ENCODE measurements at places on chromosomes 3 and 15.

- no peaks in the 10 kb centered on the region for H3K27me3 ChIP-seq
- no peaks in the 10 kb centered on the region for H3K36me3 ChIP-seq
- DNase-seq = no peak
- H3K4me1 ChIP-seq = no peaks in the 10 kb centered on the region
Observed at GRCh38 chr3:144106970-144107369, 135.3 kb downstream of the DIPK2A start.

DNA sequence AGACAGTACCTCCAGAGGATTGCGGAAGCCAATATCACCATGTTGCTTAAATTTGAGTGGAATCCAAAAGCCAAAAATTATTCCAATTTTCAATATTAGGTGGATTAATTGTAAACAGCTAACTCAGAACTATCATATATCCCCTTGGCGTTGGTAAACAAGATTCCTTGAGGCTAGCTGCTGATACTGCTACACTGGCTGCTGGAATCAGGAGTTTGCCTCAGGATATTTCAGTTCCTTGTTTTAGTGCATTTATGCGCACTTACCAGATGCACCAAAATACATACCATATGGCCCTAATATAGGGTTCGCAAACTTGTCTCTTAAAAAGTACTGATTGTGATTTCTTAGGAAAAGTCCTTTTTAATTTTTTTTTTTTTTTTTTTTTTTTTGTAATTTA lies 605.2 kb upstream of the NAALADL2 start:
- no peak overlapping the region for H3K27ac ChIP-seq
- no peaks in the 10 kb centered on the region for H3K36me3 ChIP-seq
- no peaks in the 10 kb centered on the region for H3K27me3 ChIP-seq
- no peak for DNase-seq
- H3K4me1 ChIP-seq = no peaks in the 10 kb centered on the region

GRCh38 chr3:150450916-150451315 lies 42.8 kb downstream of the TSC22D2 start:
- H3K27ac ChIP-seq = no peak overlapping the region
- no peaks in the 10 kb centered on the region for H3K4me1 ChIP-seq
- DNase-seq = no peak
- H3K4me3 ChIP-seq = no peak overlapping the region

GRCh38 chr3:65855370-65856100 lies 183.2 kb downstream of the MAGI1 start:
- no peaks in the 10 kb centered on the region for H3K36me3 ChIP-seq
- no peaks in the 10 kb centered on the region for H3K27me3 ChIP-seq
- H3K4me3 ChIP-seq = no peak overlapping the region
- no peak overlapping the region for H3K27ac ChIP-seq

- H3K27me3 ChIP-seq = no peaks in the 10 kb centered on the region
- H3K36me3 ChIP-seq = no peaks in the 10 kb centered on the region
- H3K4me1 ChIP-seq = no peaks in the 10 kb centered on the region
- no peak overlapping the region for H3K27ac ChIP-seq
- no peak for DNase-seq
Observed at GRCh38 chr3:10459954-10460754, 45.2 kb downstream of the ATP2B2 start.

DNA sequence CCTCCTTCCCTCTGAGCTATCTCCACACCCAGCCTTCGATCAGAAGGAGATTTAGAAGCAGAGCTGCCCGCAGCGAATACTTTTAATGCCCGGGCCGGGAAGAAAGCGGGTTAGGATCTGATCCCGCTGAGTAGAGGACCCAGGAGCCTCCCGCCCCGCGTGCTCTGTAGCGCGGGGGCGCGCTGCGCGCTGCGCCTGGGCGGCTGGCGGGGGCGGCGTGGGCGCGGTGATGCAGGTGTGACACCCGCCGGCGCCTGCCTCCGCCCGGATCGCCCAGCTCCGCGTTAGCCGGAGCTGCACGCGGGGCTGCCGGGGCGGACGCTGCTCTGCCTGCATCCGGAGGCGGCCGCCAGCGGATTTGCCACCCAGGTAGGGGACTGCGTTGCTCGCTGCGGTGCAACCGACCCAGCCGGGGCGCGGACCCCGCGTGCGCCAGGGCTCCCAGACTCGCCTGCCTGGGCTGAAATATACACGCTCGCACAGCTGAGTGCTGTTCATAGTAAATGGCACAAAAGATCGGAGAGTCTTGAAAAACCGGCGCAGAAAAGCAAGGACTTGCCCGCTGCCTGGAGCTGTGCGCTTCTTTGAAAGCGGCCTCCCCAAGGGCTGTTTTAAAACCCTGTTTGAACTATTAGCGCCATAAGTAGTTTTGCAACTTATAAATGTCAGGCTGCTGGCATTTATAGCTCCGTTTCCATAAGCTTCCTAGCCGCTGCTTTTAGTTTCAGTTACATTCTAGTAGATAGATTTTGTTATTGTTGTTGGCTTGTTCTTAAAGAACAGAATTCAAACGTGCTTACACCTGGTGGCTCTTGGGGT lies at the start of gene SV2B:
Gene SV2B, plus strand, starts transcription at position 263 of the 819 bp plus-strand sequence. CDS start 126,007 bp downstream, outside the sequence.
- H3K4me3 ChIP-seq = peak within 1 kb of the TSS; percentile 51
- no peaks in the 10 kb centered on the region for H3K36me3 ChIP-seq
- no peaks in the 10 kb centered on the region for H3K27me3 ChIP-seq
- H3K27ac ChIP-seq = no peak within 1 kb of the TSS
- no peak for DNase-seq

DNA sequence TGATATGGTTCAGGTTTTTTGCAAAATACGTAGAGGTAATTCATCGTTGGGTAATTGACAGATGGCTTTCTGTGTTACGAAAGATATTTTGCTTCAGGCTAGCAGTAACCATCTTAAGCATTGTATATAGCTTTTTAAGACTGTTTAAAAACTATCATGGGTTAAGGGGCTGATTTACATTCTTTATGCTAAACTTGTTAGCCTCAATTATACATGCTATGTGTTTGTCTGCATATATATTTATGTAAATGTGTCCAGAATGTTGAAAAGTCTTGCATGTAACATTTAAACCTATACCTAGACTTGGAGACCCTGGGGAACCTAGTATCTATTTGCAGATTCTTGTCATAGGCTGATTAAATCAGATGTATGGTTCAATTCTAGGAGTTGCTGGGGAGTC lies 11.1 kb upstream of the P2RY14 start:
- no peak overlapping the region for H3K27ac ChIP-seq
- H3K27me3 ChIP-seq = no peaks in the 10 kb centered on the region
- H3K4me3 ChIP-seq = no peak overlapping the region
- no peak for DNase-seq

DNA sequence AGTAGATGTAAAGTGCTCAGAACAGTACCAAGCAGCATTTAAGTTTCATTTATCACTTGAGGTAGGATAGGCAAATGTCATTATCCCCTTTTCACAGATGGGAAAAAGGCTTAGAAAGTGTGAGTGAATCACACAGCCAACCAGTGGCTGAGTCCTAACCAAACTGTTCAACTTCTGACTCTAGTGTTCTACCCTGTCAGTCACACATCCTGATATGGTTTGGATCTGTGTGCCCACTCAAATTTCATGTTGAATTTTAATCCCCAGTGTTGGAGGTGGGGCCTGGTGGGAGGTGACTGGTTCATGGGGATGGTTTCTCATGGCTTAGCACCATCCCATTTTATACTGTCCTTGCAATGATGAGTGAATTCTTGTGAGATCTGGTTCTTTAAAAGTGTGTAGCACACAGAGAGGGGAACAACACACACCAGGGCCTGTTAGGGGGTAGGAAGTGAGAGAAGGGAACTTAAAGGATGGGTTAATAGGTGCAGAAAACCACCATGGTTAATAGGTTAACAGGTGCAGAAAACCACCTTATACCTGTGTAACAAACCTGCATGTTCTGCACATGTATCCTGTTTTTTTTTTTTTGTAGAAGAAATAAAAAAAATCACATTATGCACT lies 304.7 kb downstream of the SUCLG2 start:
- H3K4me1 ChIP-seq = no peaks in the 10 kb centered on the region
- H3K4me3 ChIP-seq = no peak overlapping the region
- H3K36me3 ChIP-seq = no peaks in the 10 kb centered on the region
- no peak overlapping the region for H3K27ac ChIP-seq

DNA sequence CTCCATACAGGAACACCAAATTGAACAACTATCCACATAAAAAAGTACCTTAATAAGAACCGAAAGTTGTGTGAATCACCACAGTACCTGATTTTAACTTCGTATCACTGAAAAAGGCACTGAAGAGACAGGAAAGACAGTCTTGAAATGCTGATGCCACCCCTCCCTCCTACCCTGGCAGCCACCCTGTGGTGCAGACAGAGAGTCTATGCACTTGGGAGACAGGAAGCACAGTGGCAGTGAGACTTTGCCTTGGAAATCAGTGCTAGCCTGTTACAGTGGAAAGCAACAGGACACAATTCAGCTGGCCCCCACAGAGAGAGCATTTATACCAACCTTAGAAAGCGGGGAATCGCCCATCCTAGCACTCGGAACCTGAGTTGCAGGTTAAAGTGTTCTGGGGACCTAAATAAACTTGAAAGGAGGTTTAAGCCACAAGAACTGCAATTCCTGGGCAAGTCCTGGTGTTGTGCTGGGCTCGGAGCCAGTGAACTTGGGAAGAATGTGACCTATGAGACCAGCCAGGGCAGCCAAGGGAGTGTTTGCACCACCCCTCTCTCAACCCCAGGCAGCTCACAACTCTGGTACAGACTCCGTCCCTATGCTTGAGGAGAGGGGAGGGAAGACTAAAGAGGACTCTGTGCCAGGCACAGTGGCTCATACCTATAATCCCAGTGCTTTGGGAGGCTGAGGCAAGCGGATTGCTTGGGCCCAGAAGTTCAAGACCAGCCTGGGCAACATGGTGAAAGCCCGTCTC lies 240.1 kb downstream of the ISL2 start:
- H3K27me3 ChIP-seq = no peaks in the 10 kb centered on the region
- peaks cover 11% of the 10 kb centered on the region for H3K4me1 ChIP-seq
- peak overlapping the region; percentile 5 for H3K4me3 ChIP-seq
- no peaks in the 10 kb centered on the region for H3K36me3 ChIP-seq
- DNase-seq = peak; percentile 84

DNA sequence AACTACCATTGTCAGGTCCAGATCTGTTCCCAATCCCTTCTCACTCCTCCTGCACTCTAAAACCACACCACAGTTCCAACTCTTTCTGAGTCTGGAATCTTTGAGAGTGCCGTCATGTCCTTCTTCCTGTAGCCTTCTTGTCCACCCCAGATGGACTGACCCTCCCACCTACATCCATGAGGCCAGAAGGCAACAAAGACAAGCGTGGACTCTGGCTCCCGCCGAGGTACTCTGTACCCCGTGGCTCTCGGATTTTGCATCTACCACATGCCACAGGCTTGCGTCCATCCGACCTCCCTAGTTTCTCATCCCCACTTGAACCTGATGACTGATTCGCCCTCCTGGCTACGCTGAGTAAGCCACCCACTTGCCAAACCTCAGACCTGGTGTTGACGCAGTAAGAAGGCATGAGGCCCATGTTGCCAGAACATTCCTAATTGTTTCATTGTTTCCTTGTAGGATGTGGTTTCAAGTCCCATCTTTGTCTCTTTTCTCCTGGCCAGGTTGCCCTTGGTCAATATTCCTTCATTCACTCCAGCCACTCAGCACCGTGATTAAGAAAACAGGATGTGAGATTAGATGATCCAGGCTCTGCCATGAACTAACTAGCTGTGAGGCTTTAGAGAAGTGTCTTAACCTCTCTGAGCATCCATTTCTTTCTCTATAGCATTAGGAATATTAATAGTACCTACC lies 1.1 kb upstream of the ZBTB38 start:
- DNase-seq = peak; percentile 80
- H3K27ac ChIP-seq = peak overlapping the region; percentile 98
- H3K4me3 ChIP-seq = no peak overlapping the region

- H3K27ac ChIP-seq = peak overlapping the region; percentile 25
- H3K27me3 ChIP-seq = no peaks in the 10 kb centered on the region
- H3K4me3 ChIP-seq = no peak overlapping the region
- H3K4me1 ChIP-seq = peaks cover 50% of the 10 kb centered on the region
- H3K36me3 ChIP-seq = no peaks in the 10 kb centered on the region
Observed at GRCh38 chr3:152359385-152360248, 90.9 kb downstream of the MBNL1 start.

DNA sequence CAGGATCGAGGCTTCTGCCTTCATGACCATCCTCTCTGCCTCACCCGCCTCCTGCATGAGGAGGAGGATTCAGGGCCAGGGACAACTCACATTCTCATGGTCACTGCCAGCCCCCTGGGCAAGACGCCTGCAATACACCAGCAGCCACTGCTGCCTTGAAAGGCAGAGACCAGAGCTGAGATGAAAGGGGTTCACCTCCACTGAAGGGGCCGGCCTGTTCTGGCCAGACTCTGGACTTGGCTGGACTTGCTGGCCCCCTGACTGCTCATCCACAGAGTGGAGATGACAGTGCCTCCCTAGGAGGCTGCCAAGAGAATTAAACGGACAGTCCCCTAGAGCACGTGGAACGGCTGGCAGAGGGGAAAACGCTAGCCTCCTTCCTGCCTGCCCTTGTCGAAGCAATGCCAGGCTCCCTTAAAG lies 35.2 kb downstream of the MGLL start:
- peak overlapping the region; percentile 83 for H3K27ac ChIP-seq
- H3K4me3 ChIP-seq = peak overlapping the region; percentile 30
- no peaks in the 10 kb centered on the region for H3K36me3 ChIP-seq
- DNase-seq = no peak
- peaks cover 39% of the 10 kb centered on the region for H3K4me1 ChIP-seq
- H3K27me3 ChIP-seq = no peaks in the 10 kb centered on the region

- H3K4me3 ChIP-seq = no peak overlapping the region
- no peaks in the 10 kb centered on the region for H3K4me1 ChIP-seq
- H3K27me3 ChIP-seq = no peaks in the 10 kb centered on the region
- H3K27ac ChIP-seq = no peak overlapping the region
- DNase-seq = no peak
Observed at GRCh38 chr3:59052803-59053411, 3.1 kb upstream of the CFAP20DC start.

DNA sequence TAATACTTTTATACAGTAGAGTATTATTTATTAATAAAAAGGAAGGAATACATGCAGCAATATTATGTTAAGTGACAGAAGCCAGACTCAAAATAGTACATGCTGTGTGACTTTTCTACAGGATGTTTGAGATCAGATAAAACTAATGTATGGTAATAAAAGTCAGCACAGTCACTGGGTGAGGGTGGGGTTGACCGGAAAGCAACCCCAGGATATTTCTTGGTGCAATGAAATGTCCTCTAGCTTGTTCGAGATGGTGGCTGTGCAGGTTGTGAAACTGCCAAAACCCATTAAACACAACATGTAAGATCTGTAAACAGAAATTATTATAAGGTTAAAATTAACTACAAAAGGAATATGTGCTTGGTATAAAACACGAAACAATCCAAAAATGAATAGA lies 20.8 kb upstream of the ALDH1L1 start:
- no peaks in the 10 kb centered on the region for H3K27me3 ChIP-seq
- peaks cover 12% of the 10 kb centered on the region for H3K4me1 ChIP-seq
- H3K36me3 ChIP-seq = no peaks in the 10 kb centered on the region
- no peak for DNase-seq
- H3K4me3 ChIP-seq = no peak overlapping the region

- H3K27me3 ChIP-seq = no peaks in the 10 kb centered on the region
- no peak overlapping the region for H3K27ac ChIP-seq
- H3K4me1 ChIP-seq = no peaks in the 10 kb centered on the region
- no peaks in the 10 kb centered on the region for H3K36me3 ChIP-seq
Observed at GRCh38 chr3:5011555-5012256, 32.5 kb downstream of the BHLHE40 start.
